Chondrocyte (in vitro differentiated cells): ENCODE measurements at places on chromosomes 13 and 19. TPM values are rescaled to one million over a fixed set of nuclear protein-coding genes. Genes with fewer than 3 reads are reported as not detected.

The ZFP28 gene
- total RNA-seq: 4.8 to 8.7 TPM (median 5.9 TPM) in 3 replicates

The ELANE gene
- total RNA-seq: not detected in 3 replicates

The ZNF135 gene
- total RNA-seq: 4.6 to 6.7 TPM (median 4.9 TPM) in 3 replicates

DNA sequence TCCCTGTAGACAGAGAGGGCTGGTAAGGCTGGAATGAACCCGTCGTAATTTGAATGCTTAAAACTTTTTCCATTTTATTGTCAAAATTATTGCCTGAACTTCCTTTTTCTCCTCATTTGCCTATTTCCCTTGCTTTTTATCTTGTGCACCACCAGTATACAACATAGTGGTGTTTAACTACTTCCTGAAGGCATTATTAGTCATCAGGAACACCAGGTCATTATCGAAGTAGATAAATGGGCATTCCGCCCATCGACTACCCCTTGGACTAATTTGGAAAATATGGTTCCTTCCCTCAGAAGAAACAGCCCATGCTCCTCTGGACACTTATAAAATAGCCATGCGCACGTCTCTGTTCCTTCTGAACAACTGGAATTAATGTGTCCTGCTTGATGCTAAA is 232.1 kb downstream of the TM9SF2 start:
- no peak for DNase-seq

GRCh38 chr13:104198801-104199200 is 1132.6 kb upstream of the SLC10A2 start:
- DNase-seq: no peak

DNA sequence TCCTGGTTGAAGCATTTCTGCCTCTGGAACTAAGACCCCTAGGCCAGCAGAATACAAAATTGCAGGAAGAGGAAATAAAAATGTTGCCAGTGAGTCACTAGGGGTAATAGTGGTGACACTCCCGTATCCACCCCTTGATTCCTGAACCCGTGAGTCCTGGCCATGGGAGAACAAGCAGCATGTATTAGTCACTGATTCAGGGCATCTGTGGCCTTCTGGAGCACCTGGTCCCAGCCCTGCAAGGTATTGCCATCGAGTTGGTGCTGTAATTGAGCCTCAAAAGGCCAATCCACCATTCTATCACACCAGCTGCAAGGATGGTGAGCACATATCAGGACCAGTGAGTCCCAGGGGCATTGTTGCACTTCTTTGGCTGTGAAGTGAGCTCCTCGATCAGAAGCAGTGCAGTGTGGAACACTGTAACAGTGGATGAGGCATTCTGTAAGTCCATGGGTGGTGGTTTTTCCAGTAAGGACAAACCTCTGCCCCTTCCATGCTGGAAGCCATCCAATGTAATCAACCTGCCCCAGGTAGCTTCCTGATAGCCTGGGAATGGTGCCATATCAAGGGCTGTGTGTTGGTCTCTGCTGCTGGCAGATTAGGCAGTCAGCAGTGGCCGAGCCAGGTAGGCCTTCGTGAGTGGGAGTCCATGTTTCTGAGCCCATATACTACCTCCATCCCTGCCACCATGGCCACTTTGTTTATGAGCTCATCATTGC is 39.6 kb downstream of the C1QTNF9 start:
- DNase-seq: no peak
